ENCODE measurements at places on chromosomes 7 and 10.

DNA sequence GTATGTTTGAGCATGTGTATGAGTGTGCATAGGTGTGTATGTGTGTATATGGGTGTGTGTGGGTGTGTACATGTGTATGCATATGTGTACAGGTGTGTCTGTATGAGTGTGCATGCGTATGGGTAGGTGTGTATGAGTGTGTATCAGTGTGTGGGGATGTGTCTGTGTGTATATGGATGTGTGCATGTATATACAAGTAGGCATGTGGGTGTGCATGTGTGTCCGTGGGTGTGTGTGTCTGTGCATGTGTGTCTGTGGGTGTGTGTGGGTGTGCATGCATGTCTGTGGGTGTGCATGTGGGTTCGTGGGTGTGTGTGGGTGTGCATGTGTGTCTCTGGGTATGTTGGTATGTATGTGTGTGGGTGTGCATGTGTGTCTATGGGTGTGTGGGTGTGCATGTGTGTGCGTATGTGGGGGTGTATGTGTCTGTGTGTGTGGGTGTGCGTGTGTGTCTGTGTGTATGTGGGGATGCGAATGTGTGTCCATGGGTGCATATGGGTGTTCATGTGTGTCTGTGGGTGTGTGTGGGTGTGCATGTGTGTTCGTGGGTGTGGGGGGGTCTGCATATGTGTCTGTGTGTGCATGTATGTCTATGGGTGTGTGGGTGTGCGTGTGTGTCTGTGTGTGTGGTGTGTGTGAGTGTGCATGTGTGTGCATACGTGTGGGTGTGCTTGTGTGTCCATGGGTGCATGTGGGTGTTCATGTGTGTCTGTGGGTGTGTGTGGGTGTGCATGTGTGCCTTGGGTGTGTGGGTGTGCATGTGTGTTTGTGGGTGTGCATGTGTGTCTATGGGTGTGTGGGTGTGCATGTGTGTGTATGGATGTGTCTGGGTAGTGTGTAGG lies 20.6 kb downstream of the EMX2 start:
- no peak for DNase-seq

- peak; percentile 39 for DNase-seq
These were observed 90.1 kb upstream of the DNAAF5 start for GRCh38 chr7:636396-636795.

- DNase-seq = no peak
These were observed 25.4 kb downstream of the CALML3 start for GRCh38 chr10:5550250-5550545.

GRCh38 chr10:70557086-70557845 lies 45.3 kb downstream of the PRF1 start:
- DNase-seq = no peak

GRCh38 chr10:102523250-102524029 lies 19.7 kb downstream of the SUFU start:
- peak; percentile 56 for DNase-seq

DNA sequence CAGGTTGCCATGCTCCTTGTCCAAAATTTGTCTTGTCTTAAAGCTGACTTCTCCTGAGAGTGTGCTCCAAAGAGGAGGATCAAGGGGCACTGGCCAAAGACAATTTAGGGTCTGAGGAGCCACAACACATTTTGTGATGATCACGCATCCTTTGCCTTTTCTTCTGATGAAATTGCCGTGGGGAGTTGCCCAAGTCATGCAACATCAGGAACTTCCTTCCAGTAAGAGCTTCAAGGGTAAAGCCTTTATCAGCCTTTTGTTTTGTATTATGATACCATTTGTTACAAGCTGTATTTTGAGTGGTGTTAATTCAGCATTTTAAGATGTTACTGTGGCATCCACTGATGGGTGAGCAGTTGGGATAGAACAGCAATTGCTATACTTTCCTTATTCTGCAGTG lies 131.2 kb upstream of the MKI67 start:
- no peak for DNase-seq

DNA sequence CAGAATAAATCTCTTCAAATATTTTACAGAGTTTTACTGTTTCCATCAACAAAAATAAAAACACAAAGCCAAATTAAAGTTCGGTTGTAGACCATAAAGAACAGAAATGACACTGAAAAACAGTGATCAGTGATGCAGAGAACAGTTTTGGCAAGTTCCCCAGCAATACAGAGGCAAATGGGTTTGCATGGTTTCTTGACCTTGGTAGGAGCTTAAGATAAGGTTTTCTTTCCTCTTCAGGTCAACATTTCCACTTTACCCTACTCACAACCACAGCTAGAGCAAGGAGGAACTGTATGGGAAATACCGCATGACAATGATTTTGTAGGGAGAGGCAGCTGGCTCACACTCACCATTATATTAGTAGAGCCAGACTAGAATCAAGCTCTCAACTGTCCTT lies 199.5 kb downstream of the SH2D4B start:
- no peak for DNase-seq

GRCh38 chr10:13848520-13849445 lies 262.0 kb downstream of the PRPF18 start:
- no peak for DNase-seq

- DNase-seq = no peak
These were observed 124.3 kb downstream of the ADCY1 start for GRCh38 chr7:45698303-45699014.

DNA sequence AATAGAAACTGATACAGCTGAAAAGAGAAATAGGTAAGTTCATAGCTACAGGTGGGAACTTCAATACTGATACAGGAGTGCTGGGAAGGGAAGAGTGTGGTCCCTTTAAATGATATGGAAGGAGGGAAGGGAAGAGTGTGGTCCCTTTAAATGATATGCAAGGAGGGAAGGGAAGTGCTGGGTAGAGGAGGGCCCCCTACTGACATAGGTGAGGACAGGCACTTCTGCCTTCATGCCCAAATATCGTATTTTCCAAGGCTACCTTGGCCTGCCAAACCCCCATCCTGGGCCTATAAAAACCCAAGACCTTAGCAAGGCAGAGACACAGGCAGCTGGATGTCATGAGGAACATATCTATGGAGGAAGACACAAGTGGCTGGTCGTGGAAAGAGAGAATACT lies 92.3 kb downstream of the MAGI2 start:
- DNase-seq = no peak
